ENCODE measurements at places on chromosomes 5 and 9. TPM values are rescaled to one million over a fixed set of nuclear protein-coding genes. Genes with fewer than 3 reads are reported as not detected.

Gene DNAI1
- not detected for total RNA-seq

Gene SARDH
- 2.7 TPM for total RNA-seq

Gene GLRA1
- total RNA-seq = not detected

Gene LYSMD3
- total RNA-seq = 14.2 TPM

Gene PCDHGA4
- not detected for total RNA-seq

Gene CDH6
- not detected for total RNA-seq

Gene PPP6C
- 48.8 TPM for total RNA-seq

Gene IFNA13
- total RNA-seq = not detected

Gene CD72
- 11.5 TPM for total RNA-seq

Gene PAEP
- total RNA-seq = not detected

Gene MAT2B
- total RNA-seq = 67.7 TPM

Gene PHAX
- total RNA-seq = 62.3 TPM

Gene NR5A1
- not detected for total RNA-seq

Gene MORN5
- total RNA-seq = not detected

Gene KIF4B
- total RNA-seq = not detected

Gene MYMK
- total RNA-seq = not detected

Gene ZNF484
- 6.8 TPM for total RNA-seq

Gene ACSL6
- total RNA-seq = 5.8 TPM

Gene FBXL17
- total RNA-seq = 4.5 TPM

Gene SCGB3A2
- total RNA-seq = not detected

Gene KLF4
- total RNA-seq = 0.50 TPM

Gene HMGCR
- total RNA-seq = 48.3 TPM

Gene IQGAP2
- total RNA-seq = 30.6 TPM

Gene CCNO
- not detected for total RNA-seq

Gene PDCD1LG2
- total RNA-seq = not detected

Gene KCNMB1
- total RNA-seq = not detected

Gene SH3TC2
- total RNA-seq = not detected

Gene C7
- not detected for total RNA-seq

Gene NCS1
- 10.5 TPM for total RNA-seq
